Omental fat pad (tissue), 4 donors: ENCODE measurements at places on chromosomes 7 and 10.

DNA sequence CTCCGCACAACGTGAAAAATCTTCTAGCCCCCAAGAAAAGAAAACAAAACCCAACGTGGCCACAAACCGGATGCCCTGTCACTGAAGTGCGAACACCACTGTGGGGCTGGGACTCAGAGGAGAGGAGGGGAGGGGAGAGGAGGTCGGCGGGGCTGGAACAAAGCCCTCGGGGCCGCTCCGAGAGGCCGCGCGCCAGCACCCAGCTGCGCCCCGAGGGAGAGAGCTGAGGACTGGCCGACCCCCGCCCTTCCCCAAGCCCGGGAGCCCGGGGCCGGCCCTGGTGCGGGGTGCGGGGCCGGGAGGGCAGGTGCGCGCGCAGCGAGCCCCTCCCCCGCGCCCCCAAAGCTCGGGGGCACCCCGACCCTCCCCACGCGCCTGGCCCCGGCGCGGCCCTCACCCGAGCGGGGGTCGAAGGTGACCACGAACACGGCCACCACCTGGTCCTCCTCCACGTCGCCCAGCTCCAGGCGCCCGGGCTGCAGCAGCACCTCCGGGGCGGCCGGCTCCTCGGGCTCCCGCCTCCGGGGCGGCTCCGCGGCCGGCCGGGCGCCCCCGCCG is 398 bp downstream of the DENND11 start:
- DNase-seq: no peak

DNA sequence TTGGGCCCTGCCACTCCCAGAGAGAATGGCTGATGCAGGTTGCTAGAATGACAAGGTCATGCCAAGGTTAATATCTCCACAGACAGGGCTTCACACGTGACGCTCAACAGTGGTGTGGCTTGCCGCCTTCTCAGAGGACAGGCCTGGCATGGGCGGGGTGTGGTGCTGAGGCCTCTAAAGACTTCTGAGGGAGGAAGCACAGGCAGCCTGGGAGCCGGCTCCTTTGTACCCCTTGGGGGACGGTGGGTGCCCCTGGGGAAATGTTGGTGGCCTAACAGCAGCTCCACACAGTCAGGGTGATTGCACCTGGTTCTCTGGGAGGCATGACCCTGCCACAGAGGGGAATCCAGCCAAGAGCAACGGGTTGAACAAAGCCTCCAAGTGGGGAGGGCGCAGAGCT is 115.1 kb downstream of the PKD1L1 start:
- DNase-seq: no peak

DNA sequence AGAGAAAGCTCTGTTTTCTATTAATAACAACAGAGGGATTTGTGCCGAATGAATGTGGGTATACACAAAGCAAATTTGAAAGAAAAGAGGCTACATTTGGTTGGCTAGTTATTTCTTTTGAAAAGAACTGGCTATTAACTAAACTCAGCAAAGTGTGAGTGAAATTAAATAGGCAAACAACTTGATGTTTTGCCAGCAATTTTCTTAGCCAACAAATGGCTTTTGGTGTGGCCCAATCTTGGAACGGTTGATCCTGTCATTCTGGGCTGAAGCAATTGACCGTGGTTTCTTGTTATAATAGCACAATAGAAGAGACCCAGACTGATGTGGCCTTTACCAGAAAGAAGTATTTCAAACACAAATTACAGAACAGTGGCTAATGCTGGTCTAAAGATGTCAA is 898.6 kb downstream of the KCNMA1 start:
- no peak for DNase-seq

GRCh38 chr7:139580435-139580834 is 57.0 kb downstream of the CLEC2L start:
- no peak for DNase-seq

- DNase-seq: no peak
These were observed 213.0 kb downstream of the JAZF1 start for GRCh38 chr7:27967639-27968038.

DNA sequence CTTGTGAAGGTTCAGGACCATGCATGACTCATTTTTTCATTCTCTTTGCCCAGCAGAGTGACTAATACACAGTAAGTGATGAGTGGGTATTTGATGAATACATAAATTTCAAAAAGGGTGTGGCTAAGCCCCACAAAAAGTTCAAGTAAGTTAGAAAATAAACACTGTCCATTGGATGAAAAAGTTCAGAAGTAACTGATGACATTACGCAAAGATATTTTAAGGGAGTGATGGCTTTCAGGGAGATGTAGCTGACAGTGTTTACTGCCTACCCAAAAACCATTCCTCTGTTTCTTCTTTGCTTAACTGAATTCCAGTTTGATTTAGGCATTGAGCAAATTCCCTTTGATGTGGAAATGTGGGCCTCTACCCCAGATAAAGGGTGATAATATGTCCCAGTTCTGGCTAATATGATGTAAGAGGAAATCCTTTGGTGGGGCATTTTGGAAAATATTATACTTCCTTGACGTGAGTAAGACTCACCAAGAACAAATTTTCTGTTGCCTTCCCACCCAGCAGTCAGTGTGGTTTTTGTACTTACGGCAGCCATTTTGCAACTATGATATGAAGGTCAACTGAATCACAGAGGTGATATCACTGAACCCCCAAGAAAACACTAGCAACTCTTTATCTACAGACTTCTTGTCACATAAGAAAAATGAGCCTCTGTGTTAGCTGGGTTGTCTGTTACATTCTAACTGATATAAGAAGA is 29.0 kb upstream of the EBLN1 start:
- DNase-seq: no peak

- DNase-seq: no peak
These were observed 96.6 kb downstream of the MKLN1 start for GRCh38 chr7:131424219-131424822.

DNA sequence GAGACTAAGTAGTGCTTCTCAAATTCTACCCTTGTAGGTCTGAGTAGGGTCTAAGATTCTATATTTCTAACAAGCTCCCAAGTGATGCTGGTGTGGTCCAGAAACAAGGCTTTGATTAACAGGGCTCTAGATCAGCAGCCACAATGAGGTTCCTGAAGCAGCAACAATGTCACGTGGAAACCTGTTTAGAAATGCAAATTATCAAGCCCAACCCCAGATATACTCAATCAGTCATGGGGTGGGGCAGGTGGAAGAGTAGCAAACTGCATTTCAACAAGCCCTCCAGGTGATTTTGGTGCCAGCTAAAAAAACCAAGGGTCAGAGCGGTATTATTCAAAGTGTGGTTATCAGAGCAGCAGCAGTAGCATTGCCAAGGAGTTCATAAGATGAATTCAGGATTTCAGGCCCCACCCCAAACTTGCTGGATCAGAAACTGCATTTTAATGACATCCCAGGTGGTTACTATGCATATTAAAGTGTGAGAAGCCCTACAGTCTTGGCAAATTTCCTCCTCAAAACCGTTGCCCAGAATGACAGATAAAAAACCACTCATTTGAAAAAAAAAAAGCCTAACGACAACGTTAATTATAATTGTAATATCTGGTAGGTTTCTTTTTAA is 199.2 kb downstream of the AHR start:
- no peak for DNase-seq

DNA sequence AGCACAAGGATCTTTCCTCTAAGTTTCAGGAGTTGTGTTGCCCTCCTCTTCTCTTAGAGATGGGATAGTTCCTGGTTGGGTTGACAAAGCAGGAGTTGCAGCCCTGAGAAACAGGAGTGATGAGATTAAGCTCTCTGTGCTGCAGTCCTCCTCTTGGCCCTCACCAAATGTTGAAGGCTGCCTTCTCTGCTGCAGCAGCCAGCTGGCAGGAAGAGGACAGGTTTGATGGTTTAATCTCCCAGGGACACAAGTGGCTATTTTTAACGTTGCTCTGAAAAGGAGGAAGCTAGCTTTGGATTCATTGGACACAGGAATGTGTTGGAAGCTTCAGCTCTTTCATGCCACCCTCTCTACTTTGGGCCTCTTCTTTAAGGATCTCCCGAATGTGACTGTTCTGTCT is 9.4 kb downstream of the STRIP2 start:
- DNase-seq: no peak

DNA sequence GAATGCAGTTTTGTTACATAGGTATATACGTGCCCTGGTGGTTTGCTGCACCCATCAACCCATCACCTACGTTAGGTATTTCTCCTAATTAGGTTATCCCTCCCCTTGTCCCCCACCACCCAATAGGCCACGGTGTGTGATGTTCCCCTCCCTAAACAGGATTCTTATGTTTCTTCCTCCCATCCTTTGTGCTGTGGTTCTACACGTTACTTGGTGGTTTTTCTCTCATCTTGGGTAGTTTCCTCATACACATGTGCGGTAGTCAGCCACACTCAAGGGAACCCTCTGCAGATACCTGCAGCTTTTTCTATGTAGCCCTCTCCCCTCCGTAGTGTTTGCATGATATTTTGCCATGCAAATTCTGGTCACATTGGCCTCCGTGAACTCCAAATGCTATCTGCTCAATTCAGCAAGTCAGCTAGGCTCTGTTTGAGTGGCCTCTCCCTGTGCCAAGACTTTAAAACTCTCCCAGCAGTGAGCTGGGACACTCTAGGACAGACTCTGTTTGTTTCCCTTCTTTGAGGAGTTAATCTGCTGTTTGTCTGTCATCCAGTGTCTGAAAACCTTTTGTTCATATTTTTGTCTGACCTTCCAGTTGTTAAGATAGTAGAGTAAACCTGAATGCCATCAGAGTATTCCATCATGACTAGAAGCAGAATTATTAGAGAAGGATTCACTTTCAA is 41.0 kb downstream of the RABGEF1 start:
- no peak for DNase-seq

- no peak for DNase-seq
These were observed 162.9 kb downstream of the SH3PXD2A start for GRCh38 chr10:103692436-103692951.
